ENCODE measurements at places on chromosomes 6 and 20. TPM values are rescaled to one million over a fixed set of nuclear protein-coding genes. Genes with fewer than 3 reads are reported as not detected.
A peak's percentile ranks its signal among the peaks of the same experiment; 100 is the strongest.

Gene LTB
- not detected for total RNA-seq

Gene XKR7
- total RNA-seq = not detected

Gene ZSCAN16
- 2.5 TPM for total RNA-seq

Gene ANGPT4
- 1.6 TPM for total RNA-seq

Gene RAET1L
- not detected for total RNA-seq

Gene OXT
- not detected for total RNA-seq

- H3K36me3 ChIP-seq = peaks cover 27% of the 10 kb centered on the region
- H3K27me3 ChIP-seq = no peaks in the 10 kb centered on the region
- DNase-seq = no peak
- H3K4me3 ChIP-seq = no peak overlapping the region
- H3K4me1 ChIP-seq = no peaks in the 10 kb centered on the region
- H3K27ac ChIP-seq = no peak overlapping the region
Observed at GRCh38 chr20:38226553-38226952, 34.0 kb downstream of the KIAA1755 start.

- no peak overlapping the region for H3K4me3 ChIP-seq
- no peaks in the 10 kb centered on the region for H3K4me1 ChIP-seq
- no peak overlapping the region for H3K27ac ChIP-seq
- H3K27me3 ChIP-seq = no peaks in the 10 kb centered on the region
- no peak for DNase-seq
Observed at GRCh38 chr6:151121900-151122299, 117.9 kb upstream of the AKAP12 start.

GRCh38 chr20:46545827-46546138, 4.7 kb downstream of the OCSTAMP start:
- no peak overlapping the region for H3K27ac ChIP-seq
- H3K36me3 ChIP-seq = no peaks in the 10 kb centered on the region
- DNase-seq = no peak
- no peak overlapping the region for H3K4me3 ChIP-seq
- no peaks in the 10 kb centered on the region for H3K27me3 ChIP-seq
- H3K4me1 ChIP-seq = no peaks in the 10 kb centered on the region

- no peaks in the 10 kb centered on the region for H3K27me3 ChIP-seq
- peak overlapping the region; percentile 26 for H3K4me3 ChIP-seq
- DNase-seq = no peak
- H3K4me1 ChIP-seq = peaks cover 21% of the 10 kb centered on the region
- H3K27ac ChIP-seq = no peak overlapping the region
Observed at GRCh38 chr20:53652090-53652858, 58.6 kb upstream of the ZNF217 start.

DNA sequence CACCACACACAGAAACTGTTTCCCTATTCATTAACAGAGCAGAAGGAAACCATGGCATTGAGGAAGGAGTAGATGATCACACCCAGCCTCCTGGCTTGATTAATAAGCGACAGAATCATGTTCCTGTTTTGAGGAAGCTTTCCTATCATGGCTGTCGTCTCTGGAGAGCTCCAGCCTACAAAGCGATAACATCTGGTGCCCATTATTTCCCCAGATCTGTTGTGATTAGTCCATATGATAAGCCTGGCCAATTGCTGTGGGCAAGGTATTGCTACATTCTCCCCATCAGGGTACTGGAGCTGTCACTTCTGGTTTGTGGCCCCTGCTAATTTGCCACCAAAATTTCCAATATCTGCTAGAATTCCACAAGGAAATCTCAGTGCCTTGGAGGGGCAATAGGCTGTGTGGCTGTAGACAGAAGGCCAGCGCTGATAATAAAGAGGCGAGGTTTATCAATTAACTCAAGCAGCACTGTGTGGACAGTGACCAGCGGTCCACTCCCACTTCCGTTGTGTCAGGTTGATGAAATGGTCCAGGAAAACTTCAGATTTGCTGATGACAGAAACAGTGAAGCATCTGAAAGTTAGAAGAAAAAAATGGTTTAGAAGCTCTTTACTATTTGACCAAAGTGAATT, 66.4 kb downstream of the OLIG3 start:
- H3K36me3 ChIP-seq = no peaks in the 10 kb centered on the region
- no peaks in the 10 kb centered on the region for H3K4me1 ChIP-seq
- no peak for DNase-seq
- no peak overlapping the region for H3K4me3 ChIP-seq

DNA sequence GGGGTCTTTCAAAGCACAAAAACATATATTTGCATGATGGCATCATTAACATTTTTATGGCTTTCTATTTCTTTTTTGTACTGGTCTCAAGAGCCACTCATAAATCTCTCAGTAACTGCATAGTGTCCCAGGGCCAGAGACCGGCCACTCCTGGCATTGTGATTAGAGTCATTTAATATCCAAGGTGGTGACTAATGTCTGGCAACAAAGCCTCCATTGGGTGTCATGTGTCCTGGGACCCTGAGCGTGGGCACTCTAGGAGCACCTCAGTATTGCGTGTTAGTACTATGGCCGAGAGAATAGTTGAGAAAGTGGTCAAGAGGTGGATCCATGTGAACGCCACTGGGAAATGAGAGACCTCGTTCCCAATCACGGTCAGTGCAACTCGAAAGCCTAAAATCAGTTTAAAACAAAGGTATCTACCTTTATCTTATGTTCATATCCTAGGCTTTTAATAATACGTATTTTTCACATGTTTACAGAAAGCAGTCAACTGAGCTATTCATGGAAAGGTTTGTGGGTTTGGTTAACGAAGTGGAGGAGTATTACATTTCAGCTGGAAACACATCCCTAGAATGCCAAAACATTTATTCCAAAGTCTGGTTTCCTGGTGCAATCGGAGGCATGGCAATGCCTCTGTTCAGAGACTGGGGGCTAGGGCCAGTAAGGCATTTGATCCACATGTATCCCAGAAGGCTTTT, 2.7 kb upstream of the ESR1 start:
- H3K27ac ChIP-seq = peak overlapping the region; percentile 76
- no peak for DNase-seq
- H3K4me3 ChIP-seq = peak overlapping the region; percentile 61
- H3K27me3 ChIP-seq = no peaks in the 10 kb centered on the region
- H3K4me1 ChIP-seq = peaks cover 42% of the 10 kb centered on the region
- H3K36me3 ChIP-seq = no peaks in the 10 kb centered on the region

DNA sequence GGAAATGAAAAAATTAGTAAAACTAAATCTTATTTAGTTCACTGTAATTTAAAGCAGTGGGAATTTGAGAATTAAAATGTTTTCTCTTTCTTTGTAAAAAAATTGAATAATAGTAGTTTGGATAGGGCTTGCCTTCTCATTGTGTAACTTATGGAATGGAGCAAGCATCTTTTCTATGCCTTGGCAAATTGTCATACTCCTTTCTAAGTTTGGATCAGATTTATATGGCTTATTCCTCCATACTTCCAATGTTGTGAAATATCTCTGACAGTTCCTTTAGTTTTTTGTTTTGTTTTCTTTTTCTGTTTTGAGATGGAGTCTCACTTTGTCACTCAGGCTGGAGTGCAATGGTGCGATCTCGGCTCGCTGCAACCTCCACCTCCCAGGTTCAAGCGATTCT, 176.4 kb downstream of the SAMD5 start:
- DNase-seq = no peak
- no peak overlapping the region for H3K4me3 ChIP-seq
- H3K27me3 ChIP-seq = no peaks in the 10 kb centered on the region
- no peaks in the 10 kb centered on the region for H3K36me3 ChIP-seq
- H3K4me1 ChIP-seq = no peaks in the 10 kb centered on the region

GRCh38 chr6:156396068-156396771, 381.0 kb upstream of the ARID1B start:
- no peaks in the 10 kb centered on the region for H3K36me3 ChIP-seq
- H3K4me1 ChIP-seq = no peaks in the 10 kb centered on the region
- DNase-seq = no peak
- H3K27me3 ChIP-seq = no peaks in the 10 kb centered on the region
- no peak overlapping the region for H3K4me3 ChIP-seq

GRCh38 chr6:145829950-145830349, 15.4 kb upstream of the FBXO30 start:
- no peak overlapping the region for H3K4me3 ChIP-seq
- peaks cover 18% of the 10 kb centered on the region for H3K4me1 ChIP-seq
- H3K36me3 ChIP-seq = no peaks in the 10 kb centered on the region
- H3K27me3 ChIP-seq = no peaks in the 10 kb centered on the region
- DNase-seq = no peak

DNA sequence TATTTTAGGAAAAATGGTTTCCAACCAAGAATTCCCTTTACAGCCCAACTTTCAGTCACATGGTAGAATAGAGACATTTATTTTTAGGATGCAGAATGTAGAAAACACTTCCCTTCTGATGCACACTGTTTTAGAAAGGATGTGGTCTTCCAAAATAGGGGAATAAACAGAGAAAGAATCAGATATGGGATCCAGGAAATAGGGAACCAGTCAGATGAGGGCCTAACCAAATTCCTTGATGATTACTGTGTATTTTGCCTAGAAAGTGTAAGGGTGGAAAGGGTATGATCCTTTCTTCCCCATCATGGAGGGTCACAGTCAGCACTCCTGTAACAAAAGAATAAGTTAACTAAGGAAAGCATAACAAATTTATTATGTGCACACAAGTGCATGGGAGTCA, 27.4 kb downstream of the SLX4IP start:
- no peak overlapping the region for H3K27ac ChIP-seq
- H3K4me1 ChIP-seq = peaks cover 19% of the 10 kb centered on the region
- no peak for DNase-seq
- H3K36me3 ChIP-seq = no peaks in the 10 kb centered on the region

- H3K27ac ChIP-seq = peak overlapping the region; percentile 89
- H3K27me3 ChIP-seq = no peaks in the 10 kb centered on the region
- peaks cover 3% of the 10 kb centered on the region for H3K36me3 ChIP-seq
- no peak for DNase-seq
Observed at GRCh38 chr20:46399401-46399800, 7.0 kb downstream of the ELMO2 start.

DNA sequence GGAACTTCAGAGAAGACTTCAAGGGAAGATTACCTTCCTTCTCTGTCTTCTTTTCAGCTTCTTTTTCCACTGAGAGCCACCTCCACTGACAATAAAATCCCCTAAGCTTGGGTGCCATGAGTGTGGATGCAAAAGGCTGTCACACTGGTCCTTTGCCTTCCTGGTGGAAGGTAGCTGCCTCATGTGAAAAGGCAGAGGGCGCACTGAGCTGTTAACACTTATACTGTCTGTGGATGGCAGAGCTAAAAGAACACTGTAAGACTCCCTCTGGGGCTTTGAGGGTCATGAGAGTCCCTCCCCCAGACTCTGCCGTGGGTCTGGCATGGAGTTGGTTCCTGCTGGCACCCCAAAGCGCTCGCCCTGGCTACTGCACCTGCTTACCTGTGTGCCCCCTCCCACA, 536.7 kb upstream of the IMPG1 start:
- H3K4me1 ChIP-seq = no peaks in the 10 kb centered on the region
- no peak for DNase-seq
- H3K36me3 ChIP-seq = no peaks in the 10 kb centered on the region
- no peak overlapping the region for H3K4me3 ChIP-seq

- H3K27me3 ChIP-seq = no peaks in the 10 kb centered on the region
- no peak overlapping the region for H3K27ac ChIP-seq
- H3K36me3 ChIP-seq = no peaks in the 10 kb centered on the region
- DNase-seq = no peak
Observed at GRCh38 chr6:130724089-130724488, 103.1 kb upstream of the SMLR1 start.

GRCh38 chr6:24855395-24856245, 56.9 kb upstream of the ARMH2 start:
- H3K27ac ChIP-seq = peak overlapping the region; percentile 54
- peak overlapping the region; percentile 42 for H3K4me3 ChIP-seq
- peaks cover 18% of the 10 kb centered on the region for H3K4me1 ChIP-seq
- no peak for DNase-seq
- no peaks in the 10 kb centered on the region for H3K27me3 ChIP-seq

DNA sequence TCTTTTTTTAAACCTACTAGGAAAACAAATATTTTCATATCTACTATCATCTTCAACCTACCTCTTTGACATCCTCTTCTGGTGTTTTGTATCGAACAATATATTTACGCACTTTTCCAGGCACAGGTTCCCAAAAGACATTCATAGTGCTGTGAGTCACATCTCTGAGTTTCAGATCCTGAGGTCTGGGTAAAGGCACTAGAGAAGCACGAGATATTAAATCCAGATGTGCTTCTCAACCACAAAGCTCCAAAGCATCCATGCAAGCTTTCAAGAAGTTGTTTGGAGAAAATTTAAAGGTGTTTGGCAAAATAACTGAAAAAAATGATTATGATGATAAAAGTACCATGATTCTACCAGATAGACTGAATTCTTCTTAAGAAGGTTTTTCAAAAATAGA, 62.7 kb downstream of the COL12A1 start:
- H3K36me3 ChIP-seq = no peaks in the 10 kb centered on the region
- DNase-seq = no peak
- H3K27ac ChIP-seq = no peak overlapping the region
- H3K4me3 ChIP-seq = no peak overlapping the region
- H3K27me3 ChIP-seq = no peaks in the 10 kb centered on the region
- H3K4me1 ChIP-seq = no peaks in the 10 kb centered on the region

GRCh38 chr6:73017476-73017875, 207.8 kb downstream of the KHDC1L start:
- DNase-seq = no peak
- no peak overlapping the region for H3K27ac ChIP-seq
- H3K4me1 ChIP-seq = no peaks in the 10 kb centered on the region
- no peaks in the 10 kb centered on the region for H3K27me3 ChIP-seq
- no peak overlapping the region for H3K4me3 ChIP-seq
- no peaks in the 10 kb centered on the region for H3K36me3 ChIP-seq

GRCh38 chr6:21423106-21423854, 170.3 kb upstream of the SOX4 start:
- H3K4me1 ChIP-seq = no peaks in the 10 kb centered on the region
- no peak overlapping the region for H3K27ac ChIP-seq
- no peak overlapping the region for H3K4me3 ChIP-seq
- DNase-seq = no peak
- no peaks in the 10 kb centered on the region for H3K27me3 ChIP-seq

DNA sequence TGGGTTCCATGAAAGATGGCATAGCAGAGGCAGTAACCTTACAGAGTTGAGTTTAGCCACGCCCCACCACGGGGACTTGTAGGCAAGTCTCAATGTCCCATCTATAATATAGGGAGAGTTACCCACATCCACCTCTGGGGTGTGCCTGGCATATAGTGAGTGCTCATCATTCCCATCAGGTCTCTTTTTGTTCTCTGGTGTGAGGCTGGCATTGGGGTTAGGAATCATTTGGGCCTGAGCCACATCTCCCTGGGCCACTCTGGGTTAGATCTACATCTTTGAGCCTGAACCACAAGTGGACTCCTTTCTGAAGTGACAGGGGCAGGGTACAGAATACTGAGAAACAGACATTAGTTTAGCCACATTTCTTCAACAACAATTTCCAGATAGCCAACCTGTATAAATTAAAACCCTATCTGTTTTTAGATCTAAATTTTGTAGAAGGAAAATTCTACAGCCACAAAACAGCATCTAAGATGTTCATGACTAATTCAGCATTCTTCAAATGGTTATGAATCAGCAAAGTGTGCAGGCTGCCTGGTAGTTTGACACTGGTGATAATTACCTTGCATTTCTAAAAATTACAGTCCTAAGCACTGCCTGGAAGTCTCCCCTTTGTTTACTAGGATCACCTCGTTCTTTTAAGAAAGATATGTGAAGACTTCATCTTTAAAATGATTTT, 20.1 kb downstream of the RNF24 start:
- DNase-seq = no peak
- peaks cover 37% of the 10 kb centered on the region for H3K4me1 ChIP-seq
- H3K36me3 ChIP-seq = peaks cover 5% of the 10 kb centered on the region
- no peak overlapping the region for H3K4me3 ChIP-seq

Measured in thoracic aorta (tissue), 2 donors.